Nephron progenitor cell (in vitro differentiated cells): ENCODE measurements at places on chromosomes 13 and 19.

GRCh38 chr13:102677122-102677521 is 17.7 kb downstream of the METTL21C start:
- no peak for DNase-seq

- DNase-seq, result no peak
These were observed 107.8 kb downstream of the EDNRB start for GRCh38 chr13:77810878-77811277.

DNA sequence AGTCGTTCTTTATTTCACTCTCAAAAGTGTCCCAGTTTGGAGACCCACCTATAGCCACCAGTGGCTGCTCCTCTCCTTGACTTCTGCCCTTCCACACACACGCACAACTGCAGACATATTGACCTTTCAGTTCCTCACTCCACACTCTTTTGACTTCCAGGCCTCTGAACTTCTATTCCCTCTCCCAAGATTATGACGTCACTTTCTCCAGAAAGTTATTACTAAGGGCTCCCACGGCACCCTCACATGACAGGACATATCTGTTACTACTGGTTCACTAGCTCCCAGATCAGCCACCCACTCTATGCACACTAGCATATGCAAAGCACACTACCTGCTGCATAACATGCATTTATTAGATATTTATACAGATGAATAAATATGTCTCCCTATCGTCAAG is 45.9 kb downstream of the XPO4 start:
- no peak for DNase-seq

DNA sequence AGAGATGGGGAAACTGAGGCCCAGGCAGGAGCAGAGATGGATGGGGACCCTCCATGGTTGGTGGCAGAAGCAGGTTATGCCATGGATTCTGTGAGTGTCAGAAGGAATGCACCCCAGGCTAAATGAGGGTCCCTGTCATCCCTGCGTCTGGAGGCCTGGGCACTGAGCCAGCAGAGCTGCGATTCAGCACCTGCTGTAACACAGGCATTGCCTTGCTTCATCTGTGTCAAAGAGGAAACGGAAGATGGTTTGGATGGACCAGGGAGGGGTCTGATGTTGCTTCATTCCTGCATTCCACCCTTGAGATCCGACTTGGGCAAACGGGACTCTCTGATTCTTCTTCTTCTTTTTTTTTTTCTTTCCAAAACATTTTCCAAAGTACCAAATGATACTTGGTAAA is 1.2 kb downstream of the C5AR1 start:
- DNase-seq, result no peak

- no peak for DNase-seq
These were observed 11.2 kb upstream of the ZNF681 start for GRCh38 chr19:23769691-23770468.

DNA sequence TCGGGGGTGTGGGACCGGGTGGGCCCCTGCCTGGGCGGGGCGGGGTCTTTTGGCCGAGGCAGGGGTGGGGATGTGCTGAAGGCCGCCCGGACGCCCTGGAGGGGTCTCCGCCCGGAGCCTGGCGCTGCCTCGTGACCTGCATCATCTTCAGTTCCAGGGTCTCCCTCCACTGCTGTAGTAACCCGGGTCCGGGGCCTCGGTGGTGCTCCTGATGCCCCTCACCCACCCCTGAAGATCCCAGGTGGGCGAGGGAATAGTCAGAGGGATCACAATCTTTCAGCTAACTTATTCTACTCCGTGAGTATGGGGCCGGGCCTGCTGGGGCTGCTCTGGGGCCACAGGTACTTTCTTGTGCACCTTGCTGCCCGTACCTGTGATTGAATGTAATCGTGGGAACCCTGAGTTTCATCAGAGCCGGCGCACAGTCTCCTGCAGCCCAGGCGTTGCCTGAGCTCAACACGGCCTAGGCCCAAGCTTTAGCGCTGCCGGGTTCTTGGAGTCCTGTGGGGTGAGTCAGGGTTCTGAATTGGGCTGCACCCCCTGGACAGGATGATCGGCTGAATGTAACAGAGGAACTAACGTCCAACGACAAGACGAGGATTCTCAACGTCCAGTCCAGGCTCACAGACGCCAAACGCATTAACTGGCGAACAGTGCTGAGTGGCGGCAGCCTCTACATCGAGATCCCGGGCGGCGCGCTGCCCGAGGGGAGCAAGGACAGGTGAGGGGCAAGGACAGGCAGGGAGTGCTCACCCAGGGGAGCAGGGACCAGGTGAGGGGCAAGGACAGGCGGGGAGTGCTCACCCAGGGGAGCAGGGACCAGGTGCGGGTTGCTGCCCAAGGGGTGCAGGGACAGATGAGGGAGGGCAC is 10.5 kb downstream of the PEAK3 start:
- DNase-seq, result no peak

DNA sequence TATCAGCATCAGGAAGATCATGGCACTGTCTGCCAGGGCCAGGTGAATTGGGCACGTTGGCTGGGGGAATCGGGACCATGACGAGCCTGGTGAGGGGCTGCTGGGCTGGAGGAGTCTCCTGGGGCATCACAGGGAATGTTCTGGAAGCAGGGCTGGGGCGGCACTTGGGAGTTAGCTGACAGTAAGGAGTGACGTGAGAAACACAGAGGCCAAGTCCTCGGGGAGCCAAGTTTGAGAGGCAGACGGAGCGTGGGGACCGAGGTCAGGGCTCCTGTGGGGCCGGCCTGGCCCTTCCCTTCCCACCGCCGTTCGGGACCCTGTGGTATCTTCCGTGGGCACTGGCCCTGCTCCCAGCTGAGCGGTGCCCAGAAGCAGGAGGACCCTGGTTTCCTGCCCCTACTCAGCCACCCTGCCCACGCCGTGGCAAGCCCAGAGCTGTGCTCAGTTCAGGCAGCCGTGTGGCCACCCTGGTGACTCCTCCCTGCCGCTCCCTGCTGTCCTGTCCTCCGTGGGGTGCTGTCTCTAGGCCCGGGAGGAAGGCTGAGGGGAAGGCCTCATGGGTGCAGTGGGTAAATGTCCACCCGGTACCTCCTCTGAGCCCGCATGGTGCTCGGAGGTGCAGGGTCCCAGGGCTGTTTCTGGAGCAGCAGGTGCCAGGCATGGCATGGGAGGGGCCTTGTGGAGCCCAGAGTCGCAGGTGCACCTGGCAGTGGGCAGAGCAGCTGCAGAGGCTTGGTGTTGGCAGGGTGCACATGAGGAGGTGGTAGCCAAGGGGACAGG is 25.2 kb downstream of the CRTC1 start:
- DNase-seq, result no peak

- DNase-seq, result no peak
These were observed 5.4 kb upstream of the LGALS7 start for GRCh38 chr19:38778733-38779132.

GRCh38 chr19:51602189-51602854 is 27.9 kb downstream of the SIGLEC5 start:
- DNase-seq, result no peak

GRCh38 chr13:112576191-112576590 is 11.8 kb downstream of the TUBGCP3 start:
- no peak for DNase-seq

DNA sequence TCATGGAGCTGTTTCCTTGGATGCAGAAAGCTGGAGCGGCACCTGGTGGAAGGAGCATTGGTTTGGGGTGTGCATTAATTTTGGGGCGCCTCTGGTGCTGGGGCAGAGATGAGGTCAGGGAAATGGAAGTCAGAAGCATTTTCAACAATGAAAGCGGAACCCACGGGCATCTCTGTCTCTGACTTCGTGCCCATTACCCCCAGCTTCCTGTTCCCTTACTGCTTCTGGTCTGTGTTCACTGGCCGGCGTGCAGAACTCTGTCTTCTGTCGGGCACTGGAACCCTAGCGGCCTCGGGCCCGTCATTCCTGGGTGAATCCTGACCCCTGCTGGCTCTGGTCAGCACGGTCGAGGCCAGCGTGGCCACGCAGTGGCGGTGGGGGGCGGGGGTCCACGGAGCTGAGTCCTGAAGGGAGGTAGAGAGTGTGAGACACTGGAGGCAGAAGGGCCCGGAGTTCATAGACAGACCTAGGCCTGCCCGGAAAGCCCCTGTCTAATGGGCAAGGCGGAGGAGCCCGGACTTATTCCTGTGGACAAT is 7.9 kb upstream of the LINGO3 start:
- DNase-seq, result peak; percentile 78

DNA sequence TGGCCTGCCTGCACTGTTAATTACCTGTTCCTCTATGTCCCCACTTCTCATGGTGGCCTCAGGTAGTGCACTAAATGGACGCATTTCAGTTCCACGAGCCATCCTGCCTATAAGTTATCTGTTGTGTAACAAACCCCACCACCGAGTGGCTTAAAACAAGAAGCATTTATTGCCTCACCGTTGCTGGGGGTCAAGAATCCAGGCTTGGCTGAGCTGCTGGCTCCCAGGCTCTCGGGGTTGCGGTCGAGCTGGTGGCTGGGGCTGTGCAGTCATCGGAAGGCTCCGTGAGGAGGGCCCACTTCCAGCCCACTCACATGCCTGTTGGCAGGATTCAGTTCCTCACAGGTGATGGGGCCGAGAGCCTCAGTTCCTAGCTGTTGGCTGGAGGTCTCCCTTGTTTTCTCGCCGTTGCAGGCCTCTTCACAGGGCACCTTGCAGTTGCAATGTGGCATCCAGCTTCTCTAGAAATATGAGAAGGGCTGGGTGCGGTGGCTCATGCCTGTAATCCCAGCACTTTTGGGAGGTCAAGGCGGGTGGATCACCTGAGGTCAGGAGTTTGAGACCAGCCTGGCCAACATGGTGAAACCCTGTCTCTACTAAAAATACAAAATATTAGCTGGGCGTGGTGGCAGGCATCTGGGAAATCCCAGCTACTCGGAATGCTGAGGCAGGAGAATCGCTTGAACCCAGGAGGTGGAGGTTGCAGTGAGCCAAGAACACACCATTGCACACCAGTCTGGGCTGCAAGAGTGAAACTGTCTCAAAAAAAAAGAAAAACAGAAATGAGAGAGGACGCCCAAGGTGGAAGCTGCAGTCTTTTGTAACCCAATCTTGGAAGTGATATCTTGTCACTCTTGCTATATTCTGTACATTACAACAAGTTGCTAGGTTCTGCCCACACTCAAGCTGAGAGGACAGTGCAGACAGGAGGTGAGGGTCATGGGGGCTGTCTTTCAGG is 6.5 kb upstream of the PTOV1 start:
- no peak for DNase-seq

DNA sequence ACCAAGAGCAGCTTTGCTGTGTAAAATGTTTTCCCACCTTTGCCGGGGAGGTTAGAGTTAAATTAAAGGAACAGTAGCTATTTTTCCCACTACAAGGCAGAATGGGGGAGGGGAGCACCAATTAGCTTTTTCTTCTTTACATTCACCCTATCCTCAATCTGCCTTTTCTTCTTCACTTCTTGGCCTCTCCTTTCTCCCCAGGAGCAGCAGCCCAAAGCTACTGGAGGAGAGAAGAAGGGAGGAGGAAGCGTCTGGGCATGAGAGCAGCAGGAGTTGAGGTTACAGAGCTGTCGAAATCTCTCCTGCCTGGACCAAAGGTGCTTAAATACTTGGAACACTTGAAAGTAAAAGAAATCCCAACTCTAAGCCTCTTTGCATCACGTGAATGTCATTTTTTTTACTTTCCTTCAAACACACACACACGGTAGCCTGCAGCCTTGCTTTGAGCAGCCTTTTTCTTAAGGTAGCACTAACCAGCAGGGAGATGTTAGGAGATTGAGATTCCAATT is 39.0 kb upstream of the WASF3 start:
- no peak for DNase-seq

DNA sequence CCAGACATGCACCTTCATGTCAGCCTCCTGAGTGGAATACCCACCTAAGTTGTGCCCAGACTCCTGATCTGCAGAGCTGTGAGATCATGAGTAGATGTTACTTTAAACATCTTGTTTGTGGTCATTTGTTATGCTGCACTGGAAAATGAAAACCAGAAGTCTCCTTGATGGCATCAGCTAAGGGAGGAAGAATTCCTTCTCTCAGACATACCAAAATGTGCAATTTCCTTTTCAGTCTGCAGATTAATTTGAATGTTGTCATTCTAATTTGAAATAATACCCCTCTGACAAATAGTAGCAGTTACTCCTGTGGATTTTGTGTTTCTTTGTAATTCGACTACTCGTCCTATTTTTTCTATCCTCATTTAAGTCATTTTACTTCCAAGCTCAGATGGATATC is 59.3 kb downstream of the ITGBL1 start:
- DNase-seq, result no peak

GRCh38 chr13:35557475-35557874 is 81.0 kb upstream of the MAB21L1 start:
- no peak for DNase-seq

GRCh38 chr19:43725468-43725867 is 9.6 kb downstream of the IRGC start:
- DNase-seq, result no peak

DNA sequence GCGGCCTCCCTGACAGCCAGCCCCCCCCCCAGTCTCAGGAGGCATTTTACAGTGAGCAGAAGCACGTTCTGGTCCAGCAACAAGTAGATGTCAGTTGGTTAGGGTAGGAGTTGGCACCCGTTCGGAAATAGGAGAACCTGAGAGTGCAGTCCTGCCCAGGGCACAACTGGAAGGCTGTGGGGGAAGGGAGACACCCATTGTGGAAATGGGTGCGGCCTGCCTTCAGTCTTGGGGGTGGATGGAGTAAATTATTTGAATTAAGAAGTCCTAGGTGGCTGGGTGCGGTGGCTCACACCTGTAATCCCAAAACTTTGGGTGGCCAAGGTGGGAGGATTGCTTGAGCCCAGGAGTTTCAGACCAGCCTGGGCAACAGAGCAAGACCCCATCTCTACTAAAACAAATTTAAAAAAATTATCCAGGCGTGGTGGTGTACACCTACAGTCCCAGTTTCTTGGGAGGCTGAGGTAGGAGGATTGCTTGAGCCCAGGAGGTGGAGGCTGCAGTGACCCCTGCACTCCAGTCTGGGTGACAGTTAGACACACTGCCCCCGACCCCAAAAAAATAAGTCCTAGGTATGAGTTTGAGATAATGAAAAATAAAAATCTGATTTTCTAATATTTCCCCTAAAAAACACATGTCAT is 1.2 kb downstream of the CIRBP start:
- no peak for DNase-seq

DNA sequence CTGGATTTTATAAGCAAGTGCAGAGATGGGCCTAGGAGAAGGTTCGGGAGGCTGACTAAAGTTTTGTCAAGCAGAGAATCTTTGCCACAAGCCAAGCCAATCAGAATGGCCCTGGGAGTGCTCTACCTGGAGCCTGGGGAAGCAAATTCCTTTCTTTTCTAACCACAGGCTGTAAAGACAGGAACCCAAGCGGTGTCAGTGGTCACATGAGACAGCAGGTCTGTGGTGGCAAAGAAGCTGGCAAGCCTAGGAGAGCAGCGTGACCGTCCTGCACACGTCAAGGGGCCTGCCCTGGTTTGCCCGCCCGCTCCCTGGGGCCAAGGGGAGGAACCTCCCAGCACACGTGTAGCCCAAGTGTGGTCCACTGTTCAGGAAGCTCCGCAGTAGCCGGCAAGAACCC is 90.8 kb downstream of the IPO5 start:
- DNase-seq, result no peak

DNA sequence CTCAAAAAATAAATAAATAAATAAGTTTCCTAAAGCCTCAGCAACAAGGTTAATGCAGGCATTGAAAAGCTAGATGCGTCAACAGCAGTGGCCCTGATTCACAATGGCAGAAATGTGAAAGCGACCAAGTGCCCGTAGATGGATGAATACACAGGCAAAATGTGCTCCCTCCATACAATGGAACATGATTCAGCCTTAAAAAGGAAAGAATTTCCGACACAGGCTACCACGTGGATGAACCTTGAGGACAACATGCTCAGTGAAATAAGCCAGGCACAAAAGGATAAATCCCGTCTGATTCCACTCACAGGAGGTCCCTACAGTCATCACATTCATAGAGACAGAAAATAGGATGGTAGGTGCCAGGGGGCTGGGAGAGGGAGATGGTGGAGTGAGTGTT is 31.7 kb downstream of the INSR start:
- DNase-seq, result no peak

GRCh38 chr13:28179974-28180373 is 41.6 kb downstream of the PAN3 start:
- no peak for DNase-seq
